ENCODE measurements at places on chromosomes 1 and 21.
A peak's percentile ranks its signal among the peaks of the same experiment; 100 is the strongest.

- no peak for DNase-seq
Observed at GRCh38 chr1:85358702-85359438, 82.4 kb upstream of the BCL10 start.

- DNase-seq, result no peak
Observed at GRCh38 chr1:182869241-182869666, 30.1 kb downstream of the DHX9 start.

- no peak for DNase-seq
Observed at GRCh38 chr1:41535716-41536115, 51.2 kb upstream of the EDN2 start.

DNA sequence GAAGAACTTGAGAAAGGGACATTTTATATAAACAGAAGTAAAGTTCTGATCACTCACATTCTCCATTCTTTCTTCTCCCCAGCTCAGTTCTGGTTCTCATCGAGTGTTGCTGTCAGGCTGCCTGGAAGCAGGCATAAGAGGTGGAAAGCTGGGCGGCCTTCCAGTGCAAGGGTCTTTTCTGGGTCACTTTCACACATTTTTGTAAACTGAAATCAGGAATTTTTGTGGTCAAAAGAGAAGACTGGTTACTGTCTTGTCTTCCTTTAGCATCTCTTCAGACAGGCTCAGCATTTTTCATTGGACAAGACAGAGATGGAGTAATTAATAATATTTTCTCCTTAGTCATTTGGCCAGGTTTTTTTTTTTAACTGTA is 93.7 kb downstream of the CTH start:
- DNase-seq, result peak; percentile 23

GRCh38 chr1:36656838-36657237 is 174.1 kb upstream of the CSF3R start:
- no peak for DNase-seq

- no peak for DNase-seq
Observed at GRCh38 chr1:88701275-88701674, 17.2 kb downstream of the PKN2 start.

DNA sequence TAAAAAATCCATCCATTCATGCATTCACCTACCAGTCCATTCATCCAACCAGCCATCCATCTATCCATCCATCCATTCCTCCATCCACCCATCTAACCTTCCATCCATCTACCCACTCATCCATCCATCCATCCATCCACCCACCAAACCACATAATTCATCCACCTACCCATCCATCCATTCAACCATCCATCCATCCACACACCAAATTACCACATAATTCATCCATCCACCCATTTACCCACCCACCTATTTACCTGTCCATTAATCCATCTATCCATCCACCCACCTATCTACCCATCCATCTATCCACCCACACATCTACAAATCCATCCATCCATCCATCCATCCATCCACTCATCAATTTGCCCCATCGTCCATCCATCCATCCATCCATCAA is 71.4 kb downstream of the CLIC6 start:
- no peak for DNase-seq

DNA sequence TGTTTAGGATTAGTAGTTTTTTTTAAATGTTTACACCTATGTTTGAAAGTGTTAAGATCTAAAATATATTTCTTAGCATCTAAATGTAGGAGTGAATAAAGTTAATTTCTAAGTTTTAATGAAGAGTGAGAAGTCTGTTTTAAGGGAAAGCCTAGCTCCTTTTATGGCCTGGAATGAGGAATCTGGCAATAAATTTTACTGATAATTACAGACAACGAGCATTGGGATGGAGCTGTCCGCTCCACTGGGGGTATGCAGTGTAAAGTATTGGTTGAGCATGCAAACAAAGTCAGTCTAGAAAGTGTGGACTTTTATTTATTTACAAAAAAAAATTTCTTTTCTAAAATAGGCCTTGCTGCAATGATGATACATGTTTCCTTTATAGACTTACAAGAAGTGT is 19.0 kb downstream of the CLIC6 start:
- no peak for DNase-seq

DNA sequence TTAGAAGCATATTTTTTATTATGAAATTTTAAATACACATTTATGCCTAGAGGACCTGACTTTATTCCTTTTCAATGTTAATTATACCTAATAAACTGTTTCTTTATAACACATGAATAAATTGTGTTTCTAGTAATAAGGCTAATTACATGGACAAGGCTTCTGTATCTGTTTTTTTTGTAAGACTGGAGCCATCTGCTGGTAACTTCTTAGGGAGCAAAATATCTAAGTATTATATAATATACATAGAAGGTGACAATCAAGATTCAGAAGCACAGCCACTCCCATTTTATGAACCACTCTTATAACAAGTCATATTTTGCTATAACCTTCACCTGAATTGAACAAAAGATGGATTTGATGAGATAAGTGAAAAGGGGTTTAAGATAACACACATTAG is 84.2 kb downstream of the LBR start:
- no peak for DNase-seq

DNA sequence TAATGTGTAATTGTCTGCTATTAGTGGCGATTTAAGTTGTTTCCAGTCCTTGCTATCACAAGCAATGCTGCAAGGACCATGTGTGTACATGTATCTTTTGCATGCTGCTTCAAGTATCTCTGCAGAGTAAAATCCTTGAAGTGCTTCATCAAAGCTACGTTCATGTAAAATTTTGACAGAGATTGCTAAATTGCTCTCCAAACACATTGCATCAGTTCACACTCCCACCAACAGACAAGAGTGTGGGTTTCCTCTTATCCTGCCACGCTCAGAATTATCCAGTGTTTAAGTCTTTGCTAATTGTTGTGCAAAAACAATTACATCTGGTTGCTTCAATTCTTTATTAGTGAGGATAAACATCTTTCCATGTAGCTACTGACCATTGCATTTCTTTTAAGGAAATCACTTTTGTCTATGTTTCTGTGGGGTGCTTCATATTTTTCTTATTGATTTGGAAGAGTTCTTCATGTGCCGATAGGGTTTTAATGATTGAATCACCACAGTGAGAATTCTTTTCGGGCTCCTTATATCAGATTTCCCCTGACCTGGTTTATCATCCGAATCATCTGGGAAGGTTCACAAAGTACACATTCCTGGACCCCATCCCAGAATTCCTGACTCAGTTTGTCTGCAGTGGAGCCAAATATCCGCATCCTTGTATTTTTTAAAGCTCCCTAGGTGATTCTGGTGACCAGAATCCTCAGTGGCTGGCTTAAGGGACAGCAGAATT is 56.3 kb upstream of the GALNT2 start:
- DNase-seq, result no peak

DNA sequence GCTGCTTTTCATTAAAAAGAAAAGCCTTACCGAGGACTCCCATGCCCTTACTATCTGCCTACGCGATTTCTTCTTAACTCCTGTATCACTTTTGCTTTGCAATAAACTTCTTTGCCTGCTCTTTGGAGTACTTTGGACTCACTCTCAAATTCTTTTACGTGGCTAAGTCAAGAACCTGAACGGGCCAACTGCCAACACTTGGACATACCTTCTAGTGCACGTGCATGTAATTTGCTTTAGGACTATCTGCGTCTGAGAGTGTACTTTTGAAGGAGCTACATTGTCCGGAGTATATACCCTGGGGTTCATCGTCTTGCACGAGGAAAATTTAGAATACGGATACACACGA is 3.6 kb upstream of the OTUD3 start:
- DNase-seq, result no peak

- peak; percentile 65 for DNase-seq
Observed at GRCh38 chr1:6330410-6330911, 63.1 kb downstream of the ACOT7 start.

GRCh38 chr1:44642925-44643324 is 31.4 kb downstream of the TMEM53 start:
- no peak for DNase-seq

DNA sequence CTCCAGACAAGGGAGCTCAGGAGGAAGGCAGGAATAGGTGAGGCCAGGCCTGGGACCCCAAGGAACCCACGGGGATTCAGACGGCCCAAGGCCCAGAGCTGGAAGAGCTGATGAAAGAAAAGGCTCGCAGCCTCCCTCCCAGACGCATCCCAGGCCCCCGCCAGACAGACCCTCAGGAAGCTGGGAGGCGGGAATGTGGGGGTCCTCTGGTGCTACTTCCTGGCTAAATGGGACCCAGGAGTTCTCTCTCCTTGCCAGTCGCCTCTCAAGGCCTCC is 430 bp downstream of the FBXO2 start:
- no peak for DNase-seq

DNA sequence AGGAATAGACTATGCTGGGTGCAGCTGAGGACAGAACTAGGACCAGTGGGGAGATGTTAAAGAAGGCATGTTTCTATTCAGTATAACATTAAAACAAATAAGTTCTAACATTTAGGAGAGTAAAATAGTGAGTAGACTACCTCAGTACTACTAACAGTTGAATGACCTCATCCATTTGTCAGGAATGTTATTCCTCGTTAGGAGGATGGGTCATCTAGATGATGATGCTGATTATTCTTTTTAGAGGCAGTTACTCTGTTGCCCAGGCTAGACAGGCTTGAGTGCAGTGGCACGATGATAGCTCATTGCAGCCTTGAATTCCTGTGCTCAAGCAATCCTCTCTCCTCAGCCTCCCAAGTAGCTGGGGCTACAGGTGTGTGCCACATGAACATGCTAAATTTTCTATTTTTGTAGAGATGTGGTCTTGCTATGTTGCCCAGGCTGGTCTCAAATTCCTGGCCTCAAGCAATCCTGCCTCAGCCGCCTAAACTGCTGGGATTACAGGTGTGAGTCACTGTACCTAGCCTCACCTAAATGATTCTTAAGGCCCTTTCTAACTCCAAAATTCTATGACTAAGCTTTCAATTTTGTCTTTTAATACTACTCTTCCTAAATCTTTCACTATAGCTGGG is 9.3 kb downstream of the EEIG2 start:
- no peak for DNase-seq

DNA sequence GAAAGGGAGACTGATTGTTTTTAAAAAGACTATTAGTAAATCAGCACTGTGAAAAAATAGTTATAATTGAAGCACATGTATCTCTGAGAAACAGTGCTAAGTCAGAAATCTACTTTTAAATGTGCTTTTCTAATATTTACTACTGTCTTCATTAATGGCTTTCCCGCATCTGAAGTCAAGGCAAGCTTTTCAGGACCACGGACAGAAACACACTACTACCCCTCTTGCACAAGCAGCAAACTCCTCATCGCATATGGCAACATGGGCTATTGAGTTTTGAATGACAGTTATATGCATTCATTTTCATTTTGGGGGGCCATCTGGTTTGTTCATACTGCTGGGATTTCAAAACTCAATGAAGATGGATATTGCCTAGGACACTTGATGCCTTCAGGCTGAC is 433.4 kb upstream of the CAMK1G start:
- DNase-seq, result peak; percentile 1

DNA sequence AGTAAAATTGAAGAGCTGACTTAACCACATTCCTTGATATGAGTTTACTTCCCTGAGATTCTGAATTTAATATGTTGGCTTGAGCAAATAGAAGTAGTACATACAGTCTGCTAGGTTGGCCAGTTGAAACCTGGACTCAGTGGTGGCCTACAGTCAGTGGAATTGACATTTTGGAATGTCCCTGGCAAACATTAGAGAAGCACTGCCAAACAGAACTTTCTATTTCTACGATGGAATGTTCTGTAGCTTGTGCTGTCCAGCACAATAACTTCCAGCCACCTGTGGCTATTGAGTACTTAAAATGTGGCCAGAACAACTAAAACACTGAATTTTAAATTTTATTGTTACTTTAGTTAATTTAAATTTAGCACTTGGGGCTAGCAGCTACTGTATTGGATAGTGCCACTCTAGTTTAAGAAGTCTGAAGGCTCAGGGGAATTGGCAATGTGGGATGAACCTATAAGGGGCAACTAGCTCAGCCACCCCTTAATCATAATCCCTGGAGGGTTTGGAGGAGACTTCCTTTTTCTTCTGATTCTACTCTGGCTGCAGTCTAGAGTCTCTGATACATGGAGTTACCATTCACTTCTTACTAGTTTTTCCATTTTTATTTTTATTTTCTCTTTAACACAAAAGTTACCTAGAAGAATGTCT is 10.3 kb upstream of the TEDDM1 start:
- DNase-seq, result no peak

DNA sequence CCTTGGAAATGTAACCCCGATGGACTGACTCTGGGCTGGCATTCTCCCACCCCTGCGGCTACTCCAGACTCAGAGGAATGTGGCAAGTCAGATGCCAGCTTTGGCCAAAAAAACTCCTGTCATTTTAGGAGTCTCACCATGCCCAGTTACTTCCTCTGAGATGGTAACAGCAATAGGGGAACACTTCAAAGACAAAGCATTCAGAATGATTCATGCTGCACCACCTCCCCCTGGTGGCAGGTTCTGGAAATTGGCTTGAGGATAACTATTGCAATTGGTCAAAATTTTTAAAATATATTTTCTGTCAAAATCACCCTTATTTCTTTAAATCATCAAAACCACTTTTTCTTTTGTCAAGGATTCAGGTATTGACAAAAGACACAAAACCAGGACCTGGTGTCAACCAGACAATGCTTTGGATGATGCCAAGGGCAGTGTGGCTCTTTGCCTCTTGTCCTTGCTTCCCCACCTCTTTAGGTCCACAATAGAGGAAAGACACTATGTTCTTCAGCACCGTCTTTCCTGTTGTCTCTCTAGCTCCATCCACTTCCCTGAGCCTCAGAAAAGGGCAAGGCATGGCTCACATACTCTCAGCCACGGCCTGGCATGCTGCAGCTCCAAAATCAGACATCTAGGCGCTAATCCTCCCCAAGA is 9.9 kb upstream of the CDCA8 start:
- DNase-seq, result peak; percentile 32

DNA sequence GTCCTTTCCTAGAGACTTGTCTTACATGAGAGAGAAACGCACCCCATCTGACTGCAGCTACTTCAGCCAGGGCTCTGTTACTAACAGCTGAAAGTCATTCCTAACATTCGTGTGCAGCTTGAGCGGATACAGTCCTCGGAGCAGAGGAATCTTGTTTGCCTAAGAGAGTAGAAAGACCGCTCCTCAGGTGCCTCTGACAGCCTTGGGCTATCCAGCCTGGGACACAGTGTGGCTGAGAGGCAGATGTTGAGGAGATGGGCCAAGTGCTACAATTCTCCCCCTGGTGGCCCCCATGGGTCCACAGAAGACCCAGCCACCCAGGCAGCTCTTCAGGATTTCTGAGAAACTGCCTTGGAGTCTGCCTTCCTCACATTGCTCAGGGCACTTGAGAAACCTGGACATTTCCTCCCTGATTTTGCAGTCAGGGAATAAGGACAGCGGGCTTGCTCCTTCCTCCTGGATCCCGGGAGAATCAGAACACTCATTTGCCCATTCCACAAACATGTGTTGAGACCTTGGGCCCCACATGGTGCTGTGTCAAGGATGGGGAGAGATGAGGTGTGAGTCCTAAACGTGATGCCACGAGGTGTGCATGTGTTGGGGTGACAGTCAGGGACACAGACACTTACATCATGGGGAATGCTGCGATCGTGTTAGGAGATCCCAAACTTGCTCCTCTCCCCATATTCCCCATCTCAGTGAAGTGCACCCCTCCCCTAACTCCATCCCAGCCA is 13.1 kb downstream of the TRIM62 start:
- DNase-seq, result no peak
